ENCODE measurements at places on chromosomes 11 and 22. TPM values are rescaled to one million over a fixed set of nuclear protein-coding genes. Genes with fewer than 3 reads are reported as not detected.

MMP13 gene
- not detected for total RNA-seq

TXN2 gene
- total RNA-seq = 14.8 TPM

RASGRP2 gene
- 0.05 TPM for total RNA-seq

RAPSN gene
- 0.10 TPM for total RNA-seq

FXYD2 gene
- total RNA-seq = 361 TPM

FAM180B gene
- not detected for total RNA-seq

GRM5 gene
- total RNA-seq = 0.15 TPM

IGLL1 gene
- total RNA-seq = not detected

MEI1 gene
- 0.52 TPM for total RNA-seq

OR8D4 gene
- total RNA-seq = not detected

LRRC74B gene
- not detected for total RNA-seq

HORMAD2 gene
- total RNA-seq = 1.0 TPM

UPK3A gene
- total RNA-seq = not detected

OR52N4 gene
- total RNA-seq = not detected

POU2AF2 gene
- not detected for total RNA-seq

ARHGAP1 gene
- 19.4 TPM for total RNA-seq

IRAG1 gene
- total RNA-seq = 0.15 TPM

OR8D1 gene
- not detected for total RNA-seq

CARD16 gene
- 0.50 TPM for total RNA-seq

CRACR2B gene
- 6.4 TPM for total RNA-seq

CARD18 gene
- not detected for total RNA-seq

SLC35F2 gene
- total RNA-seq = 95.3 TPM

CLMP gene
- 48.9 TPM for total RNA-seq

SLC22A6 gene
- total RNA-seq = not detected

OR51B4 gene
- not detected for total RNA-seq

BEST1 gene
- total RNA-seq = 1.4 TPM

GPR83 gene
- under 0.01 TPM for total RNA-seq

DDIAS gene
- total RNA-seq = 0.99 TPM

C11orf52 gene
- 9.2 TPM for total RNA-seq

OR51I1 gene
- not detected for total RNA-seq

ADAMTS15 gene
- total RNA-seq = 0.35 TPM

PDGFD gene
- total RNA-seq = 4.2 TPM

UPB1 gene
- total RNA-seq = not detected

GP1BB gene
- not detected for total RNA-seq

CBLIF gene
- total RNA-seq = not detected

NECTIN1 gene
- total RNA-seq = 4.7 TPM

MYEOV gene
- 13.5 TPM for total RNA-seq

INS gene
- total RNA-seq = not detected

TBCEL gene
- total RNA-seq = 44.4 TPM

ZNRF3 gene
- total RNA-seq = 6.1 TPM

EMSY gene
- total RNA-seq = 6.6 TPM

OR4S2 gene
- total RNA-seq = not detected

Measured in renal cortical epithelial cell (primary cell).